ENCODE measurements at places on chromosomes 4 and X.

DNA sequence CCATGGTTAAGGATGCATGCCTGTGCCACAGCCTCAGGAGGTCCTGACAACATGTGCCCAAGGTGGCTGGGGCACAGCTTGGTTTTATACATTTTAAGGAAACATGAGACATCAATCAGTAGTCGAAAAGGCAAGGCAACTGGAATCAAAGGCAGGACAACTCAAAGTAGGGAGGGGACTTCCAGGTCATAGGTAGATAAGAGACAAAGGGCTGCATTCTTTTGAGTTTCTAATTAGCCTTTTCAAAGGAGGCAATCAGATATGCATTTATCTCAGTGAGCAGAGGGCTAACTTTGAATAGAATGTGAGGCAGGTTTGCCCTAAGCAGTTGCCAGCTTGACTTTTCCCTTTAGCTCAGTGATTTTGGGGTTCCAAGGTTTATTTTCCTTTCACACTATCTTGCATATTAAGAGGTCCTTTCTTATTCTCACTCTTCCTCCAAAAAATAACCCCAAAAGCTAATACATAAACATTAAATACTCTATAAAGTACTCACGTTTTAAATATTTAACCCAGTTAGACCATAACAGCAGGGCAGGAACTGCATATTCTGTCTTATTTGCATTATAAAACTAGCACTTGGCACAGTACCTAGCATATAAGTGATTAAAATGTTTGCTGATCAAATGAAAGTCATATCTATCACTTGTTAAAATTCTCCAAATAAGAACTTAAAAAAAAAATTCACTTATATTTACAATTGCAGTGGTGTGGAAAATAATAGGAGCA is 36.3 kb upstream of the UGT8 start:
- DNase-seq, result no peak

DNA sequence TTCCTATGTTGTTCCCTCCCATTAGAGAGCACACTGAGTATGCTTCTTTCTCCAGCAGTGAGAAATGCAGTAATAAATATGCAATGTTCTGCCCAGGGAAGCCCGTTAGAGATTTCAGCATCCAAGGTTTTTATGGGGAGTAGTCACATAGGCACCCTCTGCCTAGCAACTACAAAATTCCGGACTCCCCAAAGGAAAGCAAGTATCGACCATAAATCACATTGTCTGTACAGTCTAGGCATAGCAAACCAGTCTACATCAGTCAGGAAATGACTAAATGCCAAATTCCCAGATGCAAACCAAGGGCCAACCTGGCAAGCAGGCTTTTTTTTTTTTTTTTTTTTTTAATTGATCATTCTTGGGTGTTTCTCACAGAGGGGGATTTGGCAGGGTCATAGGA is 34.8 kb downstream of the GPR101 start:
- DNase-seq, result no peak

- no peak for DNase-seq
Measured at GRCh38 chr4:151045907-151046306, 30.8 kb upstream of the LRBA start.

- no peak for DNase-seq
Measured at GRCh38 chrX:103883533-103883932, 51.5 kb upstream of the RAB9B start.

DNA sequence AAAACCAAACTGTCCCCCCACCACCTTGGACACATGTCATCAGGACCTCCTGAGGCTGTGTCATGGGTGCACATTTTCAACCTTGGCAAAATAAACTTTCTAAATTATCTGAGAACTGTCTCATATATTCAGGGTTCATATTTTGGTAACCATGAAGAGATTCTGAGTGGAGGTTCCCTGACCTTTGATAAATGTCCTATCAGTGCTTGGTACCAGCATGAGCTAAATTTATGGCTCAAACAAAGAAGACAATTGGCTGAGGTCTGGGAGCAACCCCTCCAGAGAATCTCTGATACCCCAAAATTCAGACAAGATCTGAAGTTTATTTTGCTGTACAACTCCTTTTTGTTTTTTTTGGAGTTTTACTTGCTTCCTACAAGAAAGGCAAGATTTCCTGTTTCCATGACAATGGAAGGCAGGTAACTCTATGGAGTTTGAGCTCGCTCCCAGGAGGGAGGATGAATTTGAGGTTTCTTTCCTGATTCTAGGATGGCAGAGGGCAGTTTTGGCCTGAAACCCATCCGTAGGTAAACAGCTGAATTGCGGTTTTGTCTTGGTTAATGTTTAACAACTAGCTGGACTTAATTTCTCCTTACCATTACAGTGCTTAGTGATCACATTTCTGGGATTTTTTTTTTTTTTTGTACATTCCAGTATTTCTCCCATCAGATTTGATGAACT is 14.5 kb downstream of the UGT2B15 start:
- DNase-seq, result no peak

DNA sequence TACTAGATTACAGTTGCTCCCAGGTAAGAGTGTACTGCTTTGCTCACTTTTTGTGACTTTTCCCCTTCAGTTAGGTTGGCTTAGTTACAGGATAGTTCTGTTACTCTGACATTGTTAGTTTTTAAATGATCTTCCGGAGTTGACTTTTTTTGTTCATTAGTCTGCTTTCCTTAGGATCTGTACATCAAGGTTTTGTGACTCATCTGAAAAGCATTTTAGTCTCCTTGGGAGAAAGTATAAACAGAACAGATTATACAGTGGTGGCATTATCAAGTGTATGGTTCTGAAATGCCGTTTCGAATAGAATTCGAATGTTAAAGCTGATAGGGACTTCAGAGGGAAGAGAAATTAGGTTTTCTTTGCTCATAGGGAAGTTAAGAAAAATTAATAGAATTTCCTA is 63.3 kb downstream of the USP9X start:
- no peak for DNase-seq

- no peak for DNase-seq
Measured at GRCh38 chr4:111475666-111476065, 669.6 kb upstream of the FAM241A start.

GRCh38 chr4:101972791-101973190 is 182.3 kb downstream of the BANK1 start:
- no peak for DNase-seq

- no peak for DNase-seq
Measured at GRCh38 chrX:66038115-66038514, 1.8 kb downstream of the VSIG4 start.

GRCh38 chr4:76585272-76585671 is 150.2 kb downstream of the SHROOM3 start:
- no peak for DNase-seq

GRCh38 chrX:118114971-118115370 is 1.6 kb downstream of the KLHL13 start:
- no peak for DNase-seq

DNA sequence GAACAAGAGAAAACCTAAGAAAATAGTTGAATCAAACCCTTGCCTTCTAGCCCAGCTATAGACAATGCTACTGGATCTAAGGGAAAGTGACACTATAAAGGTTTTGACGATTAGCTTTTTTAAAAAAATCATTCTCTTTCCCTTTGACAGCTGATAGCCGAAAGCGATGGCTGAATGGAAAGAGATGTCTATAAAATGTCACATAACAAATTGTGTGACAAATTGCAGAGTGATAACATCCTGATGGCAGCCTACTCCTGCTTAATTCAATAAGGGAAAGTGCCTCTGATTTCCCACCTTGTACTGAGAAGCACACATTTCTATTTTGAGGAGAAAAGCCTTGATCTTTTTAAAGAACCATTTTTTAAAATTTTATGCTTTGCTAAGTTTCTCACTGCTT is 114.5 kb downstream of the SORBS2 start:
- DNase-seq, result no peak

GRCh38 chr4:37982736-37983135 is 22.5 kb downstream of the PTTG2 start:
- no peak for DNase-seq

GRCh38 chrX:8404471-8404870 is 60.2 kb upstream of the VCX3B start:
- DNase-seq, result no peak

DNA sequence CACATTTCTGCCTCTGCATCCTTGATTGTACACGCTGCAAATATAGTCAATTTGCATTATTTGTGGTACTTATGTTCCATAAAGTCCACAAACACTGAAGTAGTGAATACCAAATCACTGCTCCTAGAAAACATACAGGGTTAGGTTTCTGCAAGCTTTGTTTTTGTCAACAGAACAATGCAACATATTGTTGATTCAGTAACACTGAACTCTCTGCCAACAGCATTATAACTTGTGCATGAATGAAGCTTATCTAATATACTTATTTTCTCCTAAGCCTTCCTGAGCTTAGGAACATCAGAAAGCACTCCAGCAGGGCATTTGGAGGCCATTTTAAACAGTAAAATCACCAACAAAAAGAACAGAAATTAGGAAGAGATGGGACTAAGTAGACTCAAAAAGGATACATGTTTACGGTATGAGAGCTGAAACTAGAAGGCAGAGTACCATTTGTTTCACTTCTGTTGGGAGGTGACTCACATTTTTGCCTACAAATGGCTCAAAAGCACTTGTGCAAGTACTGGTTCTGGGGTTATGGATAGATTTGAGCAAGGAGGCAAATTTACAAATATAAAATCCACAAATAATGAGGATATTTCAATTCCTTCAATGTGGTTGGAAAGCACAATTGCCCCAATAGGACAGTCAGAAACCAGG is 14.1 kb downstream of the COX18 start:
- no peak for DNase-seq

- no peak for DNase-seq
Measured at GRCh38 chr4:105088110-105088879, 58.4 kb upstream of the TET2 start.

GRCh38 chr4:77703666-77704065 is 98.0 kb downstream of the CXCL13 start:
- no peak for DNase-seq

DNA sequence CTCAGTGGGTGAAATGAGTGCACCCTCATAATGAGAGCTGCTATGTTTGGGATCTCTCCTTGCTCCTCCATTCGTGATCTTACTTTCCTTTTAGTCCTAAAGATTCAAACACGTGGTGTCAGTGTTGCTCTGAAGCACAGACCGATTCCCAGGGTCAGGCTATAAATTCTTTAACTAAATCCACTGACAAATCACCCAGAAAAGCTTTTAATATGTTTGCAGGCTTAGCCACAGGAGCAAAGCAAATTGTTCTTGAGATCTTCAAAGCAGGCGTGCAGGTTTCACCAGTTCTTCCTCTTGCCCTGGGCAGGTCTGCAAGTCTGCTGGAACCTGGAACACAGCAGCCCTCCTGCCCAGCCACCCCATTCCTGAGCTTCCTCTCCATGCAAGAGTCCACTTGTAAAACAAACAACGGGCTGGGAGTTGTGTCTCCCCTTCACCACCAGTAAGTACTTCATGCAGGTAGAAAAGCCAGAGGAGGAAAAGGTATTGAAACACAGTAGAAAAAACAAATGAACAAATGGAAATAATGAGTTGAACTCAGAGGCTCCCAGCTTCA is 70.1 kb upstream of the ENPP6 start:
- DNase-seq, result no peak

- DNase-seq, result no peak
Measured at GRCh38 chr4:142721187-142721586, 124.9 kb downstream of the INPP4B start.

DNA sequence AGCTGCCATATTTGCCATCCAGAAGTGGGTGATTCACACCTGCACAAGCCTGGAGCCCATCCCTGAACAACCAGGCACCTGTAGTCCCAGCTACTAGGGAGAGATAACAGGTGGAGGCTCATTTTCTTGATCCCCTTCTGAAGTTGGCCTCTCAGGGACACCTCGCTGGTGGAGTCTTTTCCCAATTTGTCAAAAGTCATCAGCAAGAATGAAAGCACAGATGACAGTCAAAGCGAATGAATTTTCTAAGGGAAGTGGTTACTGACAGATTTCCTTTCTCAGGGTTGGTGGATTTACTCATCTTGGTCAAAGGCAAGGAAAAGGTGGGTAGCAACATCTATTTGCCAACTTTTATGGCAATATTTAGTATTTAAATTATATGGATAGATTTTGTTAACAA is 36.5 kb downstream of the FGFBP1 start:
- DNase-seq, result no peak

- DNase-seq, result peak; percentile 62
Measured at GRCh38 chr4:36244257-36245082, at the start of gene ARAP2. ARAP2 (minus strand) TSS chr4:36244514; CDS start chr4:36229486, 15,028 bp downstream.

DNA sequence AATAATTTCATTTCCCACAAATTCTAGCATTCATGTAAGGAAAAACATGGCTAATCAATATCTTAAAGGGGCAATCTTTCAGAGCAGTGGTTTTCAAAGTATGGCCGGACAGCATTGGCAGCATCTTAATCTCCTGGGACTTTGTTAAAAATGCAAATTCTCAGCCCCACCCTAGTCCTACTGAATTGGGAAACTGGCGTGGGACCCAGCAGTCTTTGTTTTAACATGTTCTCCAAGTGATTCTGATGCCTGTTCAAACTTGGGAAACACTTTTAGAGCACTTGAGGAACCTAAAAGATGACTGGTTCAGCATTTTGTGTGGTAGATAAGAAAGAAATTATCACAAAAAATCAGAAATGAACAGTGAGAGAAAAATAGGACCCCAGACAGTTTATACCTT is 65.7 kb downstream of the ZFX start:
- DNase-seq, result no peak

- no peak for DNase-seq
Measured at GRCh38 chr4:98939892-98940298, 11.0 kb upstream of the EIF4E start.

DNA sequence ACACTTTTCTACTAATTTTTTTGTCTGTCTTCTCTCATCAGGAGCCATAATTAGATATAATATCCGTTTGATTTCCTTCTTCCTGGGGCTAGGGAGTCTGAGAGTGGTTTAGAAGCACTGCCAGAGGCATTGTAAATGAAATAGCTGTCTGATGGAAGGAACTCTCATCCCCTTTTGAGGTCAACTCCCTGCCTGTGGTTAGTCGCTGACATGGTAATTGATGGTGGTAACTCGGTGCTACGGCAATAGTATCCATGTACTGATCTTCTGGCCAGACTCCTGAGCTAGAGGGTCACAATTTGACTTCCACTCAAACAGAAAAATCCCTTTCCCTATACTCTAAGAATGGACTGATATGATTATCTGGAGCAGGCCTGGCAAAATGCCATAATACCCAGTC is 108.1 kb upstream of the TRPC5 start:
- DNase-seq, result no peak

DNA sequence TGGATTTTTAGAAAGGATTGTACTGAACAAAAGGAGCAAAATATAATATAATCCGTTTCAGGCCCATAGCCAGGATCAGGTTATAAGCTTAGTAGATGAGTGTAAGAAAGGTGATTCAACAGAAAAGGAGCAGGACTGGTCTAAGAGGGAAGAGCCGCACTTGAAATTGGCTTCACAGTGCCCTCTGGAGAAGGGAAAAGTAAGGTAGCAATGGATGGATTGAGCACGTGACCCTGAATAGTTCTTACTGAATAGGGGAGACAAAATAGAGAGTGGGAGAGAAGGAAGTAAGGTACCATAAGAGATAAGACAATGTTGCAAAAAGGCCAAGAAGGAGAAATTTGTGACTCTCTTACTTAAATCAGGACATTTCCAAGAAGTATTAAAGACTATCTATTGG is 15.6 kb downstream of the CXorf66 start:
- DNase-seq, result no peak

GRCh38 chr4:120132935-120133334 is 66.3 kb upstream of the MAD2L1 start:
- DNase-seq, result no peak

Measured in stimulated activated CD4-positive, alpha-beta T cell treated with anti-CD3 and anti-CD28 coated beads, Interleukin-15, amount 100 ng/mL, for 1 hour (primary cell).